ENCODE measurements at places on chromosomes 13 and 19. TPM values are rescaled to one million over a fixed set of nuclear protein-coding genes. Genes with fewer than 3 reads are reported as not detected.
A peak's percentile ranks its signal among the peaks of the same experiment; 100 is the strongest.

The FPR2 gene
- not detected for total RNA-seq

The PSG2 gene
- total RNA-seq, result not detected

- no peak for DNase-seq
Measured at GRCh38 chr19:12723381-12723640, 421 bp downstream of the TNPO2 start.

- DNase-seq, result no peak
Measured at GRCh38 chr19:57947088-57947418, 453 bp downstream of the ZNF256 start.

The PROZ gene
- total RNA-seq, result not detected

DNA sequence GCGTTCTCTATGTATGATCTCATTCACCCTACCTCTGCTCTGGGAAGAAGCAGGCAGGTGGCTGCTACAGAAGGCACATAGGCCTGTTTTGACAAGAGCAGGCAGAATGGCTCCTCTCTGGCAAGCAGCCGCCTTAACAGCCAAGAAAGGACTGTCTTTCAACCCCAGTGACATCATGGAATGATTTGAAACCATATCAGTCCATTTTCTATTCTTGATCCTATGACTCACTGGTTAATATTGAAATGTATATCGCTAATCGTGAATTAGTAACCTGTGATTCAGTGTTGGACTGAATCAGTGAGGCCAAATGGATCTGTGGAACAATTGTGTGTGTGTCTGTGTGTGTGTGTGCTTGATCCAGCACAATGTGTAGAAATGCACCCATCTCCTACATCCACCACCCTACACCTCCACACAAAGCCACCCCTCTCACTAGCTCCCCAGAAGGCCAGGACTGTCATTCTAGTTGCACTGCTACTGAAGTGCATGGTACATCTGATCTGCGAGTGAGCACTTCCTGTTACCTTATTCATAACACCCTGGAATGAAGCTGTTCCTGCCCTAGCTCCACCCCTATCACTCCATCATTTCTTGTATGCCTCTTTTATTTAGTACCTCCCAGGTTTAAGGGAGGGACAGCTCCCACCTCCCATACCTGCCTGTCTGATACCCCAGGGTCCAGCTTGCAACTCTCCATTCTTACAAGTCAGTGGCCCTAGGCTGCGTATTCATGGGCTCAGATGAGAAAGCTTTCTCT is 460.0 kb downstream of the FOXO1 start:
- DNase-seq, result peak; percentile 32

- DNase-seq, result no peak
Measured at GRCh38 chr13:30871588-30872275, 34.3 kb upstream of the MEDAG start.

DNA sequence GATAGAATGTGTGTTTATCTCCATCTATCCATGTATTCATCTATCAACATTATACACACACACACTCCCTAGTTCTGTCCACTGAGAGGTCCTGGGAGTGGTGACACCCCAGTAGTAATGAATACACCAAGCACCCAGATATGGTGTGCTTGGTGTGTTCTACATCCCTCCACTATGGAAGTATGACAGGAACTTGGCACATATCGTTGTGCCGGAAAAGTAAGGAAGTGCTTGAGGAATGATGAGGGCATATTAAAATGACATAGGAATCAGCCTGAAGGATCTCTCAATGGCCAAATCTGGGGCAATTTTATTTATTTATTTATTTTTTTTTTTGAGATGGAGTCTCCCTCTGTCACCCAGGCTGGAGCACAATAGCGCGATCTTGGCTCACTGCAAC is 28.3 kb upstream of the FBXO17 start:
- DNase-seq, result no peak

The ZNF709 gene
- 0.26 TPM for total RNA-seq

- no peak for DNase-seq
Measured at GRCh38 chr19:49536921-49537462, 9.2 kb downstream of the RCN3 start.

The OR4F17 gene
- not detected for total RNA-seq

- DNase-seq, result no peak
Measured at GRCh38 chr13:44329909-44330545, 43.6 kb upstream of the SERP2 start.

- DNase-seq, result peak; percentile 46
Measured at GRCh38 chr19:2507109-2507508, 31.2 kb downstream of the GADD45B start.

The ZNF880 gene
- total RNA-seq, result 12.5 TPM

GRCh38 chr13:24282256-24282655 is 27.1 kb upstream of the C1QTNF9 start:
- no peak for DNase-seq

The NRTN gene
- total RNA-seq, result 0.23 TPM

DNA sequence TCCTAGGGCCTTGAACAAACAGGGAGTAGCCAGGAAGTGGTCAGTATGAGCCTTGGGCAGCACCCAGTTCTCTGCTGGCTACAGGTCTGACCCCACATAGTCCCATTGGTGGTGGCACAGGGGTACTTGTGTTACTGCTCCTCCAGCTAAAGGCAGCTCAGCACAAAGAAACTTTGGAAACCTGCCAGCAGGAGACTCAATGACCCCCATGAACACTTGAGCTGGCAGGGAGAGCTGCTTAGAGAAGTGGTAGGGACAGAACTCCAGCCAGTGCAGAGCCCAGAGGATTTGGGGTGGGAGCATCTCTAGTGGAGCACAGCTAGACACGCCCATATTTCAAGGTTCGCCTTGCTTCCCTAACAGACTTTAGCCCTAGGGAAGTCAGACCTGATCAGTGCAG is 10.4 kb upstream of the ZNF586 start:
- DNase-seq, result no peak

- no peak for DNase-seq
Measured at GRCh38 chr19:30036154-30037129, 94.4 kb downstream of the URI1 start.

The IGSF23 gene
- total RNA-seq, result not detected

DNA sequence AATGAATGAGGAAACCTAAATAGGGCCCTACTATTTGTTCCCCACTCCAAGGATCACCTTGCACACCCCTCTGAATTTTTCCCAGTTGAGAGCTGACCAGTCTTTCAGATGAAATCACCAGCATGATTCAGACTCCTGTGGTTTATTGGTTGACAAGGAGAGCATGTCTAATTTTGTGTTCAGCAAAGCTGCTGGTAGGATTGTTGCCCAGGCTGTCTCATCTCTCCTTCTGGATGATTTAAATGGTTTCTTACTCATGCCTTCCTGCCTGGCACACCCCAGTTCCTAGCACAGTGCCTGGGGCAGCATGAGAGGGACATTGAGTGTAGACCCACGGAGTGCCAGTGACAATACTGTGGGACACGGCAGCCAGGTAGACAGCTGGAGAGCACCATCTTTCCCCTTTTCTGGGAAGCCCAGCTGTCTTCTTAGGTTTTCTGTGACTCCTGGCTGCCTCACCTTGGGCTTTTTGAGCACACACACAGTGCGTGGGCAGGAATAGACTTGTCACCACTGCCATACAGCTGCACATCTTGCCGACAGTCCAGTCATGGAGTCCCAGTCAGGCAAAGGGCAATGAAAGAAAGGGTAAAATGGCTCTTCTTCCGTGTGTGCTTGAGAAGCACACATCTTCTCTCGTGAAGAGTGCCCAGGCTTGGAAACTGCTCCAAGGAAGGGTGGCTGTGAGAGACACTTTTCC is 12.3 kb downstream of the FGF9 start:
- no peak for DNase-seq

- DNase-seq, result no peak
Measured at GRCh38 chr13:29530901-29531300, 64.6 kb downstream of the SLC7A1 start.

The RNF17 gene
- total RNA-seq, result not detected

- no peak for DNase-seq
Measured at GRCh38 chr19:35247526-35248309, 1.1 kb upstream of the LSR start.

DNA sequence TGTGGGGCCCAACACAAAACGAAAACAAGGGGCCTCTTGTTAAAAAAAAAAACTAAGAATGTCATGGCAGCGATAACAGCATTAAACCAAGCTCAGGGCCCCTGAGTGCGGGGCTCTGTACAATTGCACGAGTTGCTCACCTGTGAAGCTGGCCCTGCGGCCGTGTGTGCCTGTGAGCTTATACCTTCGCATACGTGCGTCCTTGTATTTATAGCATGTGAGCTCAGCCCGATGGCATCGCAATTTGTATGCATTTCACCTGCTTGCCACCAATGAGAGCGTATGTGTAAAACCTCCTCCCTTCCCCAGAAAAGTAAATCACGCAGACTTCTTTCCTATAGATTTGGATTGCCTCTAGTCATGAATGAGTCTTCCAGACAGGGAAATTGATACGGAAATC is 17.1 kb downstream of the HNRNPM start:
- DNase-seq, result no peak

DNA sequence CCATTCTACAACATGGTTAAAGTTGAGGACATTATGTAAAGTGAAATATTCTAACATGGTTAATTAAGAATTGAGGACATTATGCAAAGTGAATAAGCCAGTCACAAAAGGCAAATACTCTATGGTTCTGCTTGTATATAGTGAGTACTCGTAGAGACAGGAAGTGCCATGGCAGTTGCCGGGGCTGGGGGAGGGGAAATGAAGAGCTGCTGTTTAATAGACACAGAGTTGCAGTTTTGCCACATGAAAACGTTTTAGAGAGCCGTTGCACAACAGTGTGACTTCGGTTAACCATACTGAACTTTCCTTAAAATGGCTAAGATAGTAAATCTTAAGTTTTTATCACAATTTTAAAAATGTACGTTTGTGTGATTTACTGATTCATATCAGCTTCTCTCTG is 176.9 kb downstream of the SHISA2 start:
- peak; percentile 44 for DNase-seq

DNA sequence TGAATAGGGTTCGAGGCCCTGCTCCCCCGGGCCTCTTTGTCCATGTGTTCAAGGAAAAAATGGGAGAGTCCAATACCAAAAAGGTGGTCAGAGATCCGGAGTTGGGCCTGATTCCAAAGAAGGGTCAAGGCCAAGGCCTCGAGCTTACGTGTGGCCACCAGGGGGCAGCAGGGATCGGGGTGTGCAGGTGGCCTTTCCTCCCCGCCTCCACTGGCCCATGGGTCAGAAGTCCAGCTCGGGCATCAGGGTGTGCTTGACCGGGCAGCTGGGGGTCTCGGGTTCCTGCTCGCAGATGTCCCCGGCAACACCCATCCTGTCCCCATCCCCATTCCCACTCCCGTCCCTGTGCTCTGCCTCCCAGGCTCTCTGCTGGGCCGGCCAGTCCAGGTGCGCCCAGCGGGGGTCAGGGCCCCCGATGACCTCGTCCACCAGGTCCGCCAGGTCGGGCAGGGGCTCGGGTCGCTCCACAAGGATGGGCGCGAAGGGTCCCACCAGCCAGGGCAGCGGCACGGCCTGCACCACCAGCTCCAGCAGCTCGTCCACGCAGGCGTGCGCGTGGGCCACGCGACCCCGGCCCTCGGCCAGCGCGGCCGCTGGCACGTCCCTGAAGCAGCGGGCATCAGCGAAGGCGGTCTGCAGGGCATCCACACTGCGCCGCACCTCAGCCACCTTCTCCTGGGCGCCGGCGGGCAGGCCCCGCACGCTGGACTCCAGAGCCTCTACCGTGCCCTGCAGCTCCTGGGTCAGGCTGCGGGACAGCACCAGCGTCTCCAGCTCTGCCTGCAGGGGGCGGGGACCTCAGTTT is 5.2 kb upstream of the PLIN4 start:
- DNase-seq, result peak; percentile 12

GRCh38 chr13:103273825-103274224 is 207.6 kb upstream of the SLC10A2 start:
- no peak for DNase-seq

The ZNF14 gene
- 4.3 TPM for total RNA-seq

DNA sequence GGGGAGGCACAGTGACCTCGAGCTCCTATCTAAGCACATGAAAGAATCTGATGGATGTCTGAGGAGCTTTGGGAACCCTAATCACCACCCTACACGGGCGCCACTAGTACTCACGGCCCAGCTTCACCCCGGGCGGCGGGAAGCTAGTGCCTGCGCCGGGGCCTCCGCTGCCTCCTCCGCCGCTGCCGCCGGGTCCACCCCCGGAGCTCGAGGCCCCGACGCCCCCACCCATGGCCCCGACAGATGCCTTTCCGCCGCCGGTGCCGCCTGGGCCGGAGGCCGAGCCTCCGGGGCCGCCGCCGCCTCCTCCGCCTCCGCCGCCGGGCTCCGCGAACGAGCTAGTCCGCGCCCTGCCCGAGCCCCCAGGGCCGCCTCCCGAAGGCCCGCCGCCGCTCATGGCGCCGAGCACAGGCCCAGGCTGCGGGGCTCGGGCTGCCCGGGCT is 312 bp downstream of the GSK3A start:
- no peak for DNase-seq

Data from activated T-helper 1 cell treated with anti-CD3 and anti-CD28 coated beads, Interleukin-12 subunit alpha, Interleukin-12 subunit beta, Interleukin-2, Interleukin-4 antibody, amounts not matched to agents 30 ng/mL and 10 ng/mL and 1 ng/mL, durations not matched to agents 14 hours and 24 hours and 36 hours (primary cell).